Right lobe of liver (tissue), 6 donors: ENCODE measurements at places on chromosomes 2 and 18.
A peak's percentile ranks its signal among the peaks of the same experiment; 100 is the strongest.

GRCh38 chr2:460861-461260, 173.0 kb upstream of the ALKAL2 start:
- DNase-seq: no peak

- DNase-seq: no peak
These were observed 40.5 kb downstream of the LRRFIP1 start for GRCh38 chr2:237667893-237668292.

- DNase-seq: no peak
These were observed 466.0 kb downstream of the PTH2R start for GRCh38 chr2:208872591-208872990.

DNA sequence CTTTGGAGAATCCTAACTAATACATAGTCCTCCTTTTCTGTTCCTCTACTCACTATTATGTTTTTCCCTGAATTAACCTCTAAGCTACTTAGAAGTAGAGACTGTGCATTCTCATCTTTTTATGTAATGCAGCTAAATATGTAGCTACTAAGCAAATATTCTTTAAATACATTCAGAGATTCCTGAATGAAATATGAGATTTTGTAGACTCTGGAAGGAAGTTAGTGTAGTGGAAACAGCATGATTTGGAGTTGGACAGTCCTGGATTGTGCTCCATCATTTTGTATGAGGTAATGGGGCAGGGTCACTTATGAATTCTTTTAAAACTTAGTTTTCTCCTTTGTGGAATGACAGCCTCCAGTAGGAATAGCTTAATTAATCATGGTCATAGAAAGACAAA, 24.7 kb upstream of the NT5C1B start:
- no peak for DNase-seq

DNA sequence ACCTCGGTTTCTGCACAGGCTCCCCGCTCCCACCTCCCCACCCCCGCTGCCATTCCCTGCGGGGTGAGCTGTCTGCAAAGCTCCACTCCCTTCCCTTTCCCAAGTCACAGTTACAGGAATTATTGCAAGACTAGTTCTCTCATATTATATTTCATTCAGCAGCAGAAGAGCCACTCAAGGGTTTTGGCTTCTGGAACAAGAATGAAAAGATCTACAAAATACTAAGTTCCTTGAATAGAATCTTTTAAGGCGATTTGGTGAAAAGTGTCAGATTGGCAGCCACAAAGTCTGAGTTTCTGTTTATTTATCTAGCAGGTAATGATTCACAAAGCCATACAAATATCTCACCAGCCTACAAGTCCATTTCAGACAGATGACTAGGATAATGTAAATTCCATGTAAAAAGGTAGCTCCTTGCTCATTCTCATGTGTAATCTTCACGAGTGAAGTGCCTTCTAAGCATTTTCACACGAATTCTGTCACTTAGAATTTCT, 221.9 kb upstream of the RBBP8 start:
- DNase-seq: peak; percentile 56

DNA sequence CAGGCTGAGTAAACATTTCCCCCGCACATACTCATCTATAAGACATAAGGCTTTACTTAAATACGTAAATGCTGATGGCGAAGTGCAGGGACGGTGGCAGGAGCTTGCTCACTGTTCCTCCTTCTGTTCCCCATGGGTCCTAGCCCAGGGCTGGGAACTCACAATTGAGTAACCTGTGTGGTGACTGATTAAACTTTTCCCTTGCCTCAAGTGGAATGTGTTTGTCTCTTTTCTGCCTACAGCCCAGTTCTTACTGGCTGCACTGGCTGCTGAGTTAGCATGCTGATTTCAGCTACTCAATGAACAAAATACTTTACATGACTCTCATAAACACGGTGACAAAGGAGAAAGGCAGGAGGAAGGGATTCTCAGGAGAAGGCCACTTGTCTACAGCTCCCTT, 87.3 kb downstream of the MARCO start:
- DNase-seq: no peak

DNA sequence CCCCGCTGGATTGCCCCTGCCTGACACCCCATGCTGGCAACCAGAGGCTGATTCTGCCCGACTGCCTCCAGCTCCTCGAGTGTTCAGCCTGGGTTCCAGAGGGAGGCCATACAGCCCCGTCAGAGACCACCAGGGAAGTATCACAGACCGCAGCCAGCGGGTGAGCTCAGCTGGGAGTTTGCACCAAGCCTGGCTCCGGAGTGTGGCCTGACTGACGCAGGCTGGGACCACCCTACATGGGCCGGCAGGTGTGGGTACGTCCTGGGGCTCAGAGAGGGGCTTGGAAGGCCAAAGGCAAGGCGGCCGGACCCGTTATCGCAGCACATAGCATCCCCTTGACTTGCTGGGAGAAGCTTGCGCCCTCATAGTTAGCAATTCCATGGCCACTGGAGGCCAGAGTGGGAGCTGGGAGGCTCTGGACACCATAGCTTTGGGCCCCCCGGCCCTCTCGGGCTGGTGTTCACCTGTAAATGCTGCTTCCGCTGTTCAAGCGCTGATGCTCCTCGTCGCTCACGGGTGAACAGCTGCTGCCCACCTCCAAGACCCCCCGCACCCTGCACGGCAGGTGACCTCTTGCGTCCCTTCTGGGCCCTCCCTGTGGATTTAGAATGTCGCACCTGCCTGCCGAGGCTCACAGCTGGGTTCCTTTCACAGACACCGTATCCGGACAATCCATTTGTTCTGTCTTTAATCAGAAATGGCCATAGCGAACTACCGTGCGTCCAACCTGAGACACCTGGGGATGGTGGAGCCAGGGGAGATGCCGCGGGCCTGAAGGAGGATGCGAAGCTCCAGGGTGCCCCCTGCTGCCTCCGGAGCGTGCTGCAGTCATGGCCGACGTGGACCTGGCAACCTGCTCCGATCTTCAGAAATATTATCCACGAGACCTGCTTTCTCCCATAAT, 31.2 kb upstream of the SLC66A3 start:
- peak; percentile 64 for DNase-seq

DNA sequence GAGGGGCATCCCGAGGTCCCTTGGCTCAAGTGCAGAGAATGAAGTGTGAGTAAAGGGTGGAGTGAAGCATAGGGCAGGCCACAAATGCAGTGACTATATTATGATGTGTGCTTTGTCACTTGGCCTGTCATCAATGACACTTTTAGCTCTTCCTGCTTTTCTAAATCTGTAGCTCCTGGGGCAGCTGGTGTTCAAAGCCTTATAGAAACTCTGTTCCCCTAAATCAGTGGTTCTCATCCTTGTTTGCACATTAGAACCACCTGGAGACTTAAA, 135.6 kb upstream of the LGALSL start:
- no peak for DNase-seq

- no peak for DNase-seq
These were observed 105.0 kb downstream of the AGAP1 start for GRCh38 chr2:235598532-235599531.

- DNase-seq: no peak
These were observed 27.9 kb upstream of the CREG2 start for GRCh38 chr2:101415220-101415619.

GRCh38 chr2:44033947-44034346, 38.2 kb upstream of the LRPPRC start:
- no peak for DNase-seq

GRCh38 chr18:45168866-45169600, 446.2 kb upstream of the SLC14A2 start:
- no peak for DNase-seq

GRCh38 chr2:79855264-79856006, 342.6 kb downstream of the CTNNA2 start:
- no peak for DNase-seq

- no peak for DNase-seq
These were observed 33.0 kb upstream of the GATA6 start for GRCh38 chr18:22136395-22136794.

DNA sequence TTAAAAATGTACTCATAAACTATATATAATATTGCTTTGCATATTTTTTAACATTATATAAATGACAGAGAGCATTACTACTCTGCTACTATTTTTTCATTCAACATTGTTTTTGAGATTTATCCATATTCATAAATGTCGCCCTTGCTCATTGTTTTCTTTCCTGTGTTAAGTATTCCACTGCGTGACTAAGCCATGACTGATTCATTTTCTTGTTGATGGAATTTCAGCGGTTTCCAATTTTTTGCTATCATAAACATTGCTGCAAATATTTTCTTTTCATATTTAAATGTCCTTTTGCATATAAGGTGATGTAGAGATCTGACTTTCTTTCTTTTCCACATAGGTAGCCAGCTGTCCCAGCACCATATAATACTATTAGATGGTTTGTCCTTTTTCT, 57.6 kb downstream of the SFXN5 start:
- DNase-seq: no peak
